Suppressor macrophage treated with lipopolysaccharide for 4 hours (primary cell): ENCODE measurements at places on chromosomes 2 and 18.
A peak's percentile ranks its signal among the peaks of the same experiment; 100 is the strongest.

- no peak for DNase-seq
Observed at GRCh38 chr2:234680688-234681619, 184.1 kb upstream of the ARL4C start.

- no peak for DNase-seq
Observed at GRCh38 chr2:173223871-173224270, 130.8 kb upstream of the CDCA7 start.

DNA sequence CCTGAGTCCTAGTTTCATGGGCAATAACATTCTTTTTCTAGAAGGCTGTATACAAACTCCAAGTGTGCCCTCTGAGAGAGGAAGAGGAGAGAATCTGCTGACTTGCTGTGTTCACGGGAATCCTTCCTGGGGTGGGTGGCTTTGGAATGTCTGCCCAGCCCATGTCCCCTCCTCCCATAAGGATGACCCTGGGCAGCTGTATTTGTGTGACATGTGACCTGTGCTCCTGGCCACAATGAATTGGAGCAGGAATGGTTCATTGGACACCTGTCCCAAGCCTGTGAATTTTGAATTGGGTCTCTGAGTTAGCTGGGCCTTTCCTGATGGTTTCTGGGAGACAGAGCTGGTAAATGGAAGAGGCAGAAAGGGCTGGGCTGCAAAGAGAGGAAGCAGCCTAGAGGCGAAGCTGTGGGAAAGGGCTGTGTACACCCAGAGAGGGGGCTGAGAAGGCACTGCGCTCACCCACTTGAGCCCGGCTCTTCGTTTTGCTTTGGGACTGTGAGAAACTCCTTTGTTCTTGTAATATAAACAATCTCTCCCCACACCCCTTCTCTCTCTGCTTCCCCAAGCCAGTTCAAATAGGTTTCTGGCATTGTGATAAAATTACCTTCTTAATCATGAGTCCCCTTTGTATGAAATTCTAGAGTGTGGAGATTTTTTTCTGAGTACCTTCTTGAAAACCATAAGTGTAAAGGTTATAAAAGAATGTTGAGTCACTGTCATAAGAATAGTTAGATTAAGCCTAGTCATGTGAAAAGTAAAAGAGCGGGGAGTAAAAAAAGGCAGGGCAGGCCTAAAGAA is 49.8 kb downstream of the SLC4A5 start:
- DNase-seq, result no peak

- DNase-seq, result peak; percentile 72
Observed at GRCh38 chr2:10877651-10878111, 34.1 kb upstream of the KCNF1 start.

GRCh38 chr18:8176554-8176953 is 432.7 kb upstream of the RAB12 start:
- DNase-seq, result no peak

GRCh38 chr18:37553633-37554398 is 11.8 kb downstream of the CELF4 start:
- no peak for DNase-seq

DNA sequence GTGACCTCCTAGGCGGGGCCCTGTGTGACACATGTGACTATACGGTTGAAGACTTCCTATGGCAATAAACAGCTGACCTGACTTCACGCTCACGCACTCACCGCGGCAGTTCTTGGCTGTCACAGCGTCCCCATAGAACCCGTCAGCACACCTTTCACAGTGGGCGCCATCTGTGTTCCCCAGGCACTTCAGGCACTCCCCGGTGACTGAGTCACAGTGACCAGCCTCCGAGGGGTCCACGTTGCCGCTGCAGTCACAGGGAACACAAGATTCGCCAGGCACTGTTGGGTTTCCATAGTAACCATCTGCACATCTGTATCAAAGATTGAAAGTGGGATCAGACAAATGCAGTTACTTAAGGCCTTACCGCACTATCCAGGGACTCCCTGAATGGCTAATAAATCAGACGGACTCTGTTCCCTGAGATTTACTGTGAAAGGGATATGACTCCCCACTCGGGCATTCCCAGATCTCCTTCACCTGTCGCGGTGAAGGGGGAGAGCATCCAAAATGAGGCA is 94.5 kb downstream of the LAMA1 start:
- DNase-seq, result no peak
